ENCODE measurements at places on chromosomes 4 and X.
A peak's percentile ranks its signal among the peaks of the same experiment; 100 is the strongest.

DNA sequence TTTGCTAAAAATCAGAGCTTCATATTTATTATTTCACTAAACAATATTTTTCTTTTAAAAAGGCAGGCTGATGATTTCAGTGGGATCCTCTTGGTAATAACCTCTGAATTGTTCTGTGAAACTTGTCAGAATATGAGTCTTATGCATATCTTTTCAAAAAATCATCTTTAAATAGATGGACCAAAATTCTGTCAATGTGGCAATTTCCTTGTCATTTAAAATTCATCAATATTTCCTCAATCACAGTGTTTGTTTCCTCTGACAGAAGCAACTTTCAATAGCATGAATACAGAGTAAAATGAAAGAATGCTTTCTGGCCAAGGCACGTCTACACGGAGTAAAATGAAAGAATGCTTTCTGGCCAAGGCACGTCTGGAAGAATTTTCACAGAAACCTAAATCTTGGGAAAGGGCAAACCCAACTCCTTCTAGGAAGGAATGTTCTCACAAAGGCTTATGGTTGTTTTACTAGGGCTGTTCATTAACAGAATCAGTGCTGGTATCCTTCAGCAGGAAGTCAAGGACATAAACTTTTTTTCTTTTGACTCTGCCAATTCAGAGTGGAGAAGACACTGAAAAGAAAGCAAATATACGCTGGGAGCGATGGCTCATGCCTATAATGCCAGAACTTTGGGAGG lies 99.0 kb upstream of the GPR34 start:
- no peak overlapping the region for H3K4me3 ChIP-seq
- no peak overlapping the region for H3K27ac ChIP-seq
- H3K36me3 ChIP-seq, result no peaks in the 10 kb centered on the region

DNA sequence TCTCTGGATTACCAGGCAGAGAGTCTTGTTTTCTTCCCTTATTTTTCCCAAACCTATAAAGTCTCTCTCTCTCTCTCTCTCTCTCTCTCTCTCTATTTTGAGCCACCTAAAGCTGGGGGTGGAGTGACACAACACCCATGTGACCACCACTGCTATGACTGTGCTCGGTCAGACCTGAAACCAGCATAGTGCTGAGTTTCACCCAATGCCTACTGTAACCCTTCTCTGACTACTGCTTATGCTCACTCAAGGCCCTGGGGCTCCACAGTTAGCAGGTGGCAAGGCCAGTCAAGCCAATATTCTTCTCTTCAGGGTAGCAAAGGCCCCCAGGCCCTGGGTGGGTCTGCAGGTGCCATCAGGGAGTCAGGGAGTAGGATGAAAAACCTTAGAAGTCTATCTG lies 114.7 kb upstream of the ARMCX2 start:
- H3K27ac ChIP-seq, result no peak overlapping the region
- no peaks in the 10 kb centered on the region for H3K27me3 ChIP-seq
- no peak overlapping the region for H3K4me3 ChIP-seq

DNA sequence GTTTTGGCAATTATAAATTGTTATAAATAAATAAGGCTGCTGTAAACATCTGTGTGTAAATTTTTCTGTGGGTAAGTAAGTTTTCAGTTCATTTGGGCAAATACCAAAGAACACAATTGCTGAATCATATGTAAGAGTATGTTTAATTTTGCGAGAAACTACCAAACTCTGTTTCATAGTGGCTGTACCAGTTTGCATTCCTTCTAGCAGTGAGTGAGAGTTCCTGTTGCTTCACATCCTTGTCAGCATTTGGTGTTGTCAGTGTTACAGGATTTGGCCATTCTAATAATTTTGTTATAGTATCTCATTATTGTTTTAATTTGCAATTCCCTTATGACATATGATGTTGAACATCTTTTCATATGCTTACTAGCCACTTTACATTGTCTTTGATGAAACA lies 48.4 kb downstream of the ARFIP1 start:
- DNase-seq, result no peak
- no peaks in the 10 kb centered on the region for H3K4me1 ChIP-seq
- H3K36me3 ChIP-seq, result peaks cover 11% of the 10 kb centered on the region
- no peaks in the 10 kb centered on the region for H3K27me3 ChIP-seq
- H3K27ac ChIP-seq, result no peak overlapping the region
- no peak overlapping the region for H3K4me3 ChIP-seq

- H3K27ac ChIP-seq, result no peak overlapping the region
- H3K4me3 ChIP-seq, result no peak overlapping the region
- no peaks in the 10 kb centered on the region for H3K27me3 ChIP-seq
- no peaks in the 10 kb centered on the region for H3K36me3 ChIP-seq
These were observed 18.0 kb downstream of the ARHGAP10 start for GRCh38 chr4:147749811-147750321.

DNA sequence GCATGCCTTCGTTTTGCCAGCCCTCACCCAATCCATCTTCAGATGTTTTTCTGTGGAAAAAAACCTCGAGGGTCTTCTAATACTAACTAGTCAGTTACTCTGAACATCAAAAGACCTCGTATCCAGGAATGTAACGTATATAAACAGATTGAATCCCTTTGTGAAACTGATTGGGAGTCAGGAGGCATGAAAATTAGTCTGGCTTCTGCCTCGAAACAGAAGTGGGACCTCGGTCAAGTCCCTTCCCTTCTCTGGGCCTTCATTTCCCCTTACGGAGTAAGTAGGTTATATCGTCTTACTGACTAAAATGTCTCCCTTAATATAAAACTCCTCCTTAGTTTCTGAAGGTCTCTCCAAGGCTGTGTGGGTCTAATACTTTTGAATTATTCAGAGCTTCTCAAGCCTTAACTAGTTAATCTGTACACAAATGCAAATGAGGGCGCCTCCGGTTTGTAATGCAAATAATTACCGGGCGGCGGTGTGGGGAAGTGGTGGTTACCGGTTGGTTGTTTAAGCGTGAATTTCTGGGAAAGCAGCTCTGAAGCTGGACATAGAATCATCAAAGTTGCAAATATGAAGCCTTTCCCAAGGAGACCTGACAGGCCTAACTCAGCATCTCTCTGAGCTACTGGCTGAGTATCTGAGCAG lies 11.4 kb upstream of the NKRF start:
- H3K27ac ChIP-seq, result no peak overlapping the region
- H3K36me3 ChIP-seq, result peaks cover 4% of the 10 kb centered on the region
- no peak for DNase-seq
- peaks cover 9% of the 10 kb centered on the region for H3K4me1 ChIP-seq
- H3K4me3 ChIP-seq, result no peak overlapping the region

GRCh38 chr4:81508411-81509185 lies 36.9 kb upstream of the RASGEF1B start:
- H3K27me3 ChIP-seq, result no peaks in the 10 kb centered on the region
- no peak overlapping the region for H3K4me3 ChIP-seq
- DNase-seq, result no peak
- no peak overlapping the region for H3K27ac ChIP-seq
- no peaks in the 10 kb centered on the region for H3K36me3 ChIP-seq
- H3K4me1 ChIP-seq, result peaks cover 99% of the 10 kb centered on the region

- H3K27ac ChIP-seq, result no peak overlapping the region
- H3K4me1 ChIP-seq, result no peaks in the 10 kb centered on the region
- DNase-seq, result no peak
- H3K27me3 ChIP-seq, result peaks cover 4% of the 10 kb centered on the region
These were observed 94.9 kb downstream of the TENM3 start for GRCh38 chr4:182338063-182338462.

DNA sequence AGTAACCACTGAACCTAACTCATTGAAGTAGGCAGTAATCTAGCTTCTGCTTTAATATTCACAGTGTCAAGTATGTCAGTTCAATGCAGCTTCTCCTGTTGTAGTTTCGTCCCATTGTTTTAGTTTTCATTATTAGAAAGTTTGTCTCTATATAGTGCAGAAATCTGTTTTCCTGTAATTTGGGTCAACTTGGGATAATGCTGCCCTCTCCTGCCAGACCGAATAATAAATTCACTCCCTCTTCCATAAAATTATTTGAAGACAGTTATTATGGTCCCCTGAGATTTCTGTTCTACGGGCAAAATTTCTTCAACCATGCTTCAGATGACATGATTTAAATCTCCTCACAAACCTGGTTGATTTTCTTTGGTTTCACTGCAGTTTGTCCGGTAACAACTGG lies 4.6 kb upstream of the LUZP4 start:
- no peak overlapping the region for H3K4me3 ChIP-seq
- no peaks in the 10 kb centered on the region for H3K4me1 ChIP-seq
- H3K27me3 ChIP-seq, result no peaks in the 10 kb centered on the region
- no peak for DNase-seq
- H3K36me3 ChIP-seq, result no peaks in the 10 kb centered on the region
- H3K27ac ChIP-seq, result no peak overlapping the region

DNA sequence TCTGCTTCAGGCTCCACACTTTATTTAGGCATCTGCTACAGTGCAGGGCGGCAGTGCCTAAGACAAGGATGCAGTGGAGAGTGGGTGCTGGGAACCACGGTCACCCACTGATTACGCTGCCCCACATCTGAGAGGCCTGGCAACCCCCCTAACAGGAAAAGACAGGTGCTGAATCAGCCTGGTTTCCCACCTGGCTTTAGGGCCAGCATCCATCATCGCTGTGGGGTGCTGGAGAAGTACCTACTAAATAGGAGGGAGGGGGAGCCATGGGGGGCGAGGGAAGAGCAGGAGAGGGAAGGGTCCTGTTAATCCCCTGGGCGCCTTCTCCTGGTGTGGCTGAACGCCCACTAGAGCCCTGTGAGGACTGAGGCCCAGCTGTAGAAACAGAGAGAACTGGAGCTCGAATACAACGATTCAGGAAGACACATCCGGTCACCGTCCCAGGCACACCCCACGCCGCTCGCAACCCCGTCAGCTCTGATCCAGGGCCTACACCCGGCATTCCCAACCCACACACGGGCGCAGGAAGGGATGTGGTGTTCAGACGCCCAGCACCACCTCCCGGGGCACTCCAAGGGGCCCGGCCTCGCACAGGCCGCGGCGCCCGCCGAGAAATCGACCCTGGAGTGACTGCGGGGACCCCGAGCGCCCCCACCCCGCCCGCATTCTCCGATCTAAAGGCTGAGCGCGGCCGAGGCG lies 554 bp downstream of the DCTD start:
- peak overlapping the region; percentile 36 for H3K4me3 ChIP-seq
- H3K27me3 ChIP-seq, result no peaks in the 10 kb centered on the region
- DNase-seq, result peak; percentile 15
- H3K36me3 ChIP-seq, result peaks cover 31% of the 10 kb centered on the region
- H3K27ac ChIP-seq, result peak overlapping the region; percentile 77
- H3K4me1 ChIP-seq, result peaks cover 41% of the 10 kb centered on the region

DNA sequence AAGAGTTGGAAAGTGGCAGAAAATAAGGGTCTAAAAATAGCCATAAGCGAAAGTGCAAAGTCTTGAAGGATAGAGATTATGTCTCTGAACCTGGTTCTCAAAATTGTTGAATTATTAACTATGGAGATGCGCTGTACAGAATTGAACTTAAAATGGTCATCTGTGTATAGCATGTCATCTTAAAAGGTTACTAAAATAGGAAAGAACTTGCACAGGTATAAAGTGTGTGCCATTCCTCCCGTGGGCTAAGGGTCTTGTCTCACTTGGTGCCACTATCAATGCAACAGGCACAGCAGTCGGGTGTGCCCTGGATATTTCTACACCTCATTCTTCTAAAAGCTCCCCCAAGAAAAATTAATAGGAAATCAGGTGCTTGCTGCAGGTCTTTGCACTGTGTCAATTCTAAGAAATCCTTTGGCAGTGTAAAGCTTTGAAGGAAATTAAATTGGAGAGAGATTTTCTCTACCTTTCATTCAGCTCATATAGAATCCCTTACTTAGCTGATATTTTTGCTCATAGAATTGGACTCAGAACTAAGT lies 2.4 kb downstream of the SORBS2 start:
- peaks cover 3% of the 10 kb centered on the region for H3K27me3 ChIP-seq
- H3K27ac ChIP-seq, result no peak overlapping the region
- DNase-seq, result no peak
- peaks cover 3% of the 10 kb centered on the region for H3K4me1 ChIP-seq
- H3K36me3 ChIP-seq, result no peaks in the 10 kb centered on the region

- no peak for DNase-seq
- H3K4me3 ChIP-seq, result no peak overlapping the region
- no peaks in the 10 kb centered on the region for H3K36me3 ChIP-seq
These were observed 158.3 kb downstream of the SPCS3 start for GRCh38 chr4:176478076-176478475.

DNA sequence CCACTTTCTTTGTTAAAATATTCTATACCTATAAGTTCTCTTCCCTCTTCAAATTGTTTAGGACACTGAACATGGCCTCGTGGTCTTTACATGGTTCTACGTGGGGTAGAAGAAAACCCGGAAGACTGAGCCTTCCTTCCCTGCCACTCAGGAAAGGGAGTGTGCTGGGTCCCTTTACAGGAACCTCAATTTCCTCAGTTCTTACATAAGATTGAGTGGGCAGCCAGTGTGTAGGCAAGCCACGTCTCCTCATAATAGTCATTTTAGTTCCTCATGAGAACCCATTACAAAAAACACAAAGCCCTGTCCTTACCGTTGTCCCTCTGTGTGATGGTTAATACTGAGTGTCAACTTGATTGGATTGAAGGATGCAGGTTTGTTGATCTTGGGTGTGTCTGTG lies 28.7 kb upstream of the SMIM10L2A start:
- no peaks in the 10 kb centered on the region for H3K27me3 ChIP-seq
- H3K4me3 ChIP-seq, result no peak overlapping the region
- no peaks in the 10 kb centered on the region for H3K4me1 ChIP-seq
- no peak overlapping the region for H3K27ac ChIP-seq
- H3K36me3 ChIP-seq, result no peaks in the 10 kb centered on the region

- no peaks in the 10 kb centered on the region for H3K36me3 ChIP-seq
- no peaks in the 10 kb centered on the region for H3K27me3 ChIP-seq
- peaks cover 5% of the 10 kb centered on the region for H3K4me1 ChIP-seq
- no peak overlapping the region for H3K4me3 ChIP-seq
- H3K27ac ChIP-seq, result no peak overlapping the region
These were observed 28.2 kb upstream of the MID1 start for GRCh38 chrX:10648614-10649013.

GRCh38 chrX:74061879-74062278 lies 242.1 kb upstream of the ZCCHC13 start:
- no peak overlapping the region for H3K4me3 ChIP-seq
- DNase-seq, result no peak
- H3K36me3 ChIP-seq, result no peaks in the 10 kb centered on the region

GRCh38 chrX:110987292-110987691 lies 108.7 kb upstream of the PAK3 start:
- H3K27me3 ChIP-seq, result peaks cover 4% of the 10 kb centered on the region
- peak; percentile 43 for DNase-seq
- no peaks in the 10 kb centered on the region for H3K4me1 ChIP-seq
- H3K36me3 ChIP-seq, result no peaks in the 10 kb centered on the region

GRCh38 chrX:45697591-45697990 lies 496.9 kb upstream of the DIPK2B start:
- no peak overlapping the region for H3K27ac ChIP-seq
- H3K4me1 ChIP-seq, result no peaks in the 10 kb centered on the region
- no peaks in the 10 kb centered on the region for H3K27me3 ChIP-seq

DNA sequence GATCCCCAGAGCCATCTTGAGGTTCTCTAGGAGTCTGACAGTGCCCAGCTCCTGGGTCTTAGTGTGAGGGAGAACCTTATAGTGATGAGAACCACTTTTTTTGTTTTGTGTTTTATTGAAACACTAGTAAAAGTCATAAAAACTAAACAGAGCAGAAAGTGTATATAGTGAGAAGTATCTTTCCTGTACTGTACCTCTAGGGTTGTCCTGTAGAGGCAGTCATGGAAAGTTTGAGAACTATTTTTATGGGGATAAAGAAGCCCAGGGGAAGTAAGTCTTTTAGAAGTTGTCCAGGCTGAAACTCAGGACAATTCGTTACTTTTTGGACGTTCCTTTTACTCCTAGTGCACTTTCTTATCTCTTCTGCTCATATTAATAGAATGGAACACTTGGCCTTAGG lies 40.9 kb downstream of the ADH5 start:
- no peak overlapping the region for H3K27ac ChIP-seq
- H3K4me1 ChIP-seq, result peaks cover 13% of the 10 kb centered on the region
- H3K27me3 ChIP-seq, result no peaks in the 10 kb centered on the region
- no peak for DNase-seq

- no peaks in the 10 kb centered on the region for H3K36me3 ChIP-seq
- no peak overlapping the region for H3K27ac ChIP-seq
- no peak overlapping the region for H3K4me3 ChIP-seq
- no peaks in the 10 kb centered on the region for H3K4me1 ChIP-seq
These were observed 20.0 kb downstream of the SLC25A43 start for GRCh38 chrX:119419146-119419545.

All from common myeloid progenitor, CD34-positive (primary cell).